ENCODE measurements at places on chromosomes 16 and 17.

GRCh38 chr17:31357839-31358394, 33.6 kb upstream of the RAB11FIP4 start:
- DNase-seq, result peak; percentile 18

GRCh38 chr16:20899071-20899470, 1.1 kb downstream of the DCUN1D3 start:
- DNase-seq, result no peak

- DNase-seq, result no peak
Measured at GRCh38 chr16:21194771-21195301, 16.5 kb downstream of the ZP2 start.

- no peak for DNase-seq
Measured at GRCh38 chr16:89115216-89115861, 21.7 kb downstream of the ACSF3 start.

- no peak for DNase-seq
Measured at GRCh38 chr17:10349403-10349802, 23.4 kb downstream of the MYH13 start.

DNA sequence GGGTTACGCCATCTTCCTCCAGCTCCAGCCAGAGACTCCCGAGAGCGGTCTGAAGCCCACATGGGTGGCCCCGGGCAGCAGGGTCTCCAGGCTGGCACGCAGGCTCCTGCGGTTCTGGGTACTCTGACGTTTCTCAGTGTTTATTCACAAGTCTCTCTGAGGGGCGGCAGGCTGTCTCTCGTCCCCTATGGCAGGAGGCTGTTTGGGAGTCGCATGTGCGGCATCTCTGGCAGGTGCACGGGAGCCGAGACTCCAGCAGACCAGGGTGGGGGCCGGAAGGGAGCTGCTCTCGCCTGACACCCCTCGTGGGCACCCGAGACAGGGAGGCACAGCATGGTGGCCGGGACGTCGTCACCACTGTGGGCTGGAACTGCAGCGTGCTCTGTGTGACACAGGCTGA, 48.1 kb downstream of the ZNF778 start:
- no peak for DNase-seq

DNA sequence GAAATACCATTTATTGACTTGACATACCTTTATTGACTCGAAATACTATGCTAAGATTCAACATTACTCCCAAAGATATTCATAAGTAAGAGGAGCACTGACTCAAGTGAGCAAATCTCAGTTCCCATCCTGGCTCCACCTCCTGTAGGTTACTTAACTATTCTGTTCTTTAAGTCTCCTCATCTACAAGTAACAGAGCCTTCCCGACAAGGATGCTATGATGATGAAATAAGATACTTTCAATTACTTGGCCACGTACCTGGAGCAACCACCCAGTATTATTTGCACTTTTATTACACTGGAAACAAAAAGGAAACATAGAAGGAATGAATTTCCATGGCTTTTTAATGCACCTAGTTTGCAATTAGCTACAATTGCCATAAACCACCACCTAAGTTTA, 16.3 kb downstream of the KANSL1 start:
- no peak for DNase-seq

- no peak for DNase-seq
Measured at GRCh38 chr17:56897646-56898424, 16.0 kb downstream of the TRIM25 start.

- DNase-seq, result no peak
Measured at GRCh38 chr17:1714980-1715802, 5.0 kb upstream of the TLCD2 start.

- DNase-seq, result no peak
Measured at GRCh38 chr17:80873307-80873951, 118.2 kb upstream of the CHMP6 start.

DNA sequence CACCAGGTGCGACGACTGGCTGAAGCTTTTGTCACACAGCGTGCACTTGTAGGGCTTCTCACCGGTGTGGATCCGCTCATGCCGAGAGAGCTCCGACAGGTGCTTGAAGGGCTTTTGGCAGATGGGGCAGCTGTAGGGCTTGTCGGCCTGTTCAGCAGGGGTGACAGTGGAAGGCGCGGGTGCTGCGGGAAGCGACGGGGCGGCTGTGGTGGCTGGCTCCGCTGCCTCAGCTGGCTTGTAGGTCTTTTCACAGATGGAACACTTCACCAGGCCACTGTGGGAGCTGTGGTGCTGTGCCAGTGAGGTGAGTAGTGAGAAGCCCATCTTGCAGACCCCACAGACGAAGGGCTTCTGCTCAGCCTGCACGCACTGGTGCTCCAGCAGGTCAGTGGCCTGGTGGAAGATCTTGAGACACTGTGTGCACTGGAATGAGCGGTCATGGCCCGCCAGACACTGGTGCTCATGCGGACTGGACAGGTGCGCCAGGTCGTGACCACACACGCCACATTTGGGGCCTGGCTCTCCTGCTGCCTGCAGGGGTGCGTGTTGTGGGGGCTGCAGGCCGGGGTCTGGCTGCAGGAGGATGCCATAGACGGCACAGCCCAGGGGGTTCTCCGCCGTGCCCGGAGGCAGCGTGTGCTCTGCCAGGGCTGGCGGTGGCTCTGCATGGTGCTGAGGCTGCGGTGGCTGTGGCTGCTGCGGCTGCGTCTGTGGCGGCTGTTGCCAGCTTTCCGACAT, 2.8 kb downstream of the ZNF319 start:
- DNase-seq, result no peak

- DNase-seq, result no peak
Measured at GRCh38 chr16:10205688-10206087, 23.5 kb upstream of the GRIN2A start.

GRCh38 chr17:73155410-73156165, 9.2 kb upstream of the SSTR2 start:
- DNase-seq, result no peak

GRCh38 chr17:45127548-45128300, 4.6 kb downstream of the PLCD3 start:
- no peak for DNase-seq

- DNase-seq, result no peak
Measured at GRCh38 chr16:11138022-11138768, 117.8 kb downstream of the SOCS1 start.

GRCh38 chr17:81991684-81992305, 14.4 kb downstream of the ASPSCR1 start:
- peak; percentile 73 for DNase-seq

DNA sequence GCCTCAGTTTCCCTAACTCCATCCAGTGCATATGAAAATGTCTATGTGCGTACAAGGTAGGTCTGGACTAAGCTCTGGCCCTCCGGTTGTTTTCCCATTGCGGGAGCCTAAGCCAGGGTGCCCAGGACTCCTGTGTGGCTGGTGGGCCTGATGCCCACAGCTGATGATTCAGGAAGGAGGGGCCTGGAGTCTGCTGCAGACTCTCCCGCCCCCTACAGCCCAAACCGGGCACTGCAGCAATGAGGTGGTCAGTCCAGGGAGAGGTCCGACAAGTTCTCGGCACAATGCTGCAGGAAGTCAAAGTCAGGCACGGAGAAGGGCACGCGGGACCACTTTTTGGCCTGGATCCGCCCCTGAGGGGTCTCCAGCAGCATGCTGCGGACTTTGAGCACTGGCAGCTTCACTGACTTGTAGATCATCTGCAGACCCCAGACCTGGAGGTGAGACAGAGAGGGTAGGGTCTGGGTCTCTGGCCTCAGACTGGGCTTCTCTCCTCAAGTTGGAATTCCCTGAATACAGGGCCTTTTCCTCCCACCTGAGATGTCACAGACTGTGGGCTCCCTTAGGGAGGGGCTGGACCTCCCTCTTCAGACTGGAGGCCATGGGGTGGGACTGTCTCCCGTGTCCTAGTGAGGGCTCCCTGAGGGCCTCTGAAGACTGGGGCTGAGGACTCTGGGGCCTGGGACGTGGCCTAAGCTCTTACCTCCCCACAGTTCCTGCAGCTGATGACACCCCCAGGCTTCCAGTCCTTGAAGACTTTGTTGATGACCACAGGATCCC, 3.4 kb upstream of the ZNF385C start:
- no peak for DNase-seq

DNA sequence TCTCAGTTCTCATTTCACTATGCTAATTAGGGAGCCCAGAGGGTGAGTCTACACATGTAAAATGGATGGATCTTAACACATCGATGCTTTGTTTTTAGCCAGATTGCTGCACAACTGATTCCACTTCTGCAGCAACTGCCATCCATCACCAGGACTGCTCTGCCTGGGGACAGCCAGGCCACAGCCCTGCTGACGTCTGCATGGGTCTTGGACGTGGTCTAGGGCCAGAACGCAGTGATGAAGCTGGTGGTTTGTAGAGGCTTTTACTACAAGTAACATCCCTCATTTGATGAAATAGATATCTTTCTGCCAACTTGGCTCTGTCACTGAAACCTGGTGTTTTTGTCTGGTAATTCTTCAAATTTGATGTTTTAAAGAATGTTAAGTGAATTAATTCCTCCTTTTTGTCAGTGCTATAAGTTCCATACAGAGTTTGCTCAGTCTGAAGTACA, 50.6 kb downstream of the MARCHF10 start:
- no peak for DNase-seq

- no peak for DNase-seq
Measured at GRCh38 chr16:76294396-76295214, 17.4 kb downstream of the CNTNAP4 start.

DNA sequence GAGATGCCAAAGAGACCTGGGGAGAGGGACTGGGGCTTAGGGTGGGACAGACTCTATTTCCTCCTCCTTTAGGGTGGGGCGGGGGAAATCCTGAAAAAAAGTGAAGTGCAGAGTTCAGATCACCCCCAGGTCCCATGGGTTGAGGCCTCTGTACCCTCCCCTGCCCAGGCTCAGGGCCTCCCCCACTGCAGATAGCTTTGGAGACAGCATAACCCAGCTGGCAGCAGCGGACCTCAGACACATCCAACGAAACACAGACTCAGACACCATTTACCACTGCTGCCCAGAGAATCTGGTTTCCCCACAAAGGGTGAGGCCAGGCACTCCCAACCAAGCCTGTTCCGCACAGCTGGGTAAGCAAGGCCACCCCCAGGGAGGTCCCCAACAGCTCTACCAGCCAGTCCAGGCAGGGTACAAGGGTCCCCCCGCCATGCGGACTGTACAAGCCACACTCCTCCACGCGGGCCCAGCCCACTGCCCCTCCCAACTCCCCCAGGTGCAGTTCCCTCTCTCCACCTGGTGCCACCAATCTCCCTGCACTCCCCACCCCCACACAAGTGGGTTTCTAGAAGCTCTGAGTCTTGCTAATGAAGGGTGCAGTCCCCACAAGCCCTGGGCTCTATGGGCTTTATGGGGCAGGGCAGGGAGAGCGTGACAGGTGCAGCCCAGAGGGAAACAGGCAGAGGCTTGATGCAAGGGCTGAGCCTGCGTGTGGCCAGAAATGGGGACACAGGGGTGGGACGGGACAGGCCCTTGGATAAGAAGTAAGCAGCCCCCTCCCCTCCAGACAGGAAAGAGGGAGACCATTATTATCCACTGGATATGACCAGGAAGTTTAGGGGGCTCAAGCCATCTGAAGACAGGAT, 8.9 kb downstream of the RHBDF2 start:
- no peak for DNase-seq

GRCh38 chr17:743139-743538, 8.9 kb downstream of the GEMIN4 start:
- no peak for DNase-seq

GRCh38 chr17:64085650-64086005, 44.3 kb downstream of the ERN1 start:
- no peak for DNase-seq

- DNase-seq, result no peak
Measured at GRCh38 chr16:46862555-46863447, 21.4 kb upstream of the GPT2 start.

- DNase-seq, result no peak
Measured at GRCh38 chr17:77373299-77374169, 232.8 kb downstream of the SEC14L1 start.

DNA sequence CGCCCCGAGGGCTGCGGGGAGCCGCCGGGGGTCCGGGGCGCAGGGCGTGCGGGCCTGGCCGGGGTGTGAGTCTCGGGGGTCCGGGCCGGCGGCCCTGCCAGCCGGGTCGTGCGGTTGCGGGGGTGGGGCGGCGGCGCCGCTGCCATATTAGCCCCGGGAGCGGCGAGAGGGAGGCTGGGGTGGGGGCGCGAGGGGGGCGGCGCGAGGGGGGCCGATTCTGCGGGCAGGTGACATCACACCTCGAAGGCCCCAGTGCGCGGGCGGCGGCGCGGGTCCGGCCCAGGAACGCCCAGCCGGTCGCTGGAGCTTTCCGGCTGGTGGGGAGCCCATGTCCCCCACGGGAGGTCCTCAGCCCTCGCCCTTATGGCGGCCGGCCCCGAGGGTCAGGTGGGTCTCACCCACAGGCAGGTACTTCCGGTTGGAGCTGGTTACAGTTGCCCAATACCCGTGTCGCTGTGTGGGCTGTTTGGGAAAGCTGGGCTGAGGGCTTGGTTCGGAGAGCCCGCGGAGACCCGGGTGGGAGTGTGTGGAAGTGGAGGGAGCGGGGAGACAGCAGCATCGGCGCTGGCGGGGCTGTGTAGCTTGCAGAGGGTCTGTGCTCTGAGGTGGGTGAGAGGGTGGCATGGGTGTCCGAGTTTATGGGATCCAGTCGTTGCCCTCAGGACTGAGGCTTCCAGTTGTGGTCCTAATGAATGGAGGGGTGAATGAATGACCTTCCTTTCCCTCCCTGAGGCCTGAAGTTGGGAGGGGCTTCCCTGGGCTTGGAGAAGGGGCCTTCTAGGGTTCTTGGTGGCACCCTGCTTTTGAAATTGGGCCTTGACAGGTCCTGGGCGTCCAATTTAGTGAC, 804 bp downstream of the ATP6V0C start:
- DNase-seq, result no peak

GRCh38 chr16:89552913-89553312, 7.6 kb upstream of the RPL13 start:
- no peak for DNase-seq

- no peak for DNase-seq
Measured at GRCh38 chr17:16007439-16007838, 7.8 kb downstream of the TTC19 start.

GRCh38 chr16:56960681-56961281, 969 bp upstream of the CETP start:
- no peak for DNase-seq

GRCh38 chr17:42414704-42415409, 8.2 kb downstream of the CAVIN1 start:
- DNase-seq, result no peak

DNA sequence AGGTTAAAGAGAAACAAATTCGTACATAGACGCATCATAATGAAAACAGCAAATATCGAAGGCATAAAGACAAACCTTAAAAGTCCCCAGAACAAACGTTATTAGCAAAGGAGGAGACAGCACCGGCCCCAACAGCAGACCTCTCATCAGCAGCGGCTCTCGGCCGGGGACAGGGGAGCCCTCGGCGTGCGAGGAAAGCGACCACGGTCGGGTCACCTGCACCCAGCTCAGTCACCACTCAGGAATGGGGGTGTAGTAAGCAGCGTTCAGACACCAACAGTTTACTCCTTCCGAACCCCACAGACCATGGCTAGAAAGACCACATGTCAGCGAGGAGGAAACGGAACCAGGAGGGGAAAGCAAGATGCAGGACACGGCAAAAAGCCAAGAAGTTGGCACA, 109.3 kb upstream of the CHMP6 start:
- no peak for DNase-seq

Measured in NCI-H2081 treated with DMSO at 0.1 percent for 48 hours (cell line).